ENCODE measurements at places on chromosomes 4 and X.

- DNase-seq: no peak
Measured at GRCh38 chr4:4247696-4248028, 361 bp downstream of the TMEM128 start.

DNA sequence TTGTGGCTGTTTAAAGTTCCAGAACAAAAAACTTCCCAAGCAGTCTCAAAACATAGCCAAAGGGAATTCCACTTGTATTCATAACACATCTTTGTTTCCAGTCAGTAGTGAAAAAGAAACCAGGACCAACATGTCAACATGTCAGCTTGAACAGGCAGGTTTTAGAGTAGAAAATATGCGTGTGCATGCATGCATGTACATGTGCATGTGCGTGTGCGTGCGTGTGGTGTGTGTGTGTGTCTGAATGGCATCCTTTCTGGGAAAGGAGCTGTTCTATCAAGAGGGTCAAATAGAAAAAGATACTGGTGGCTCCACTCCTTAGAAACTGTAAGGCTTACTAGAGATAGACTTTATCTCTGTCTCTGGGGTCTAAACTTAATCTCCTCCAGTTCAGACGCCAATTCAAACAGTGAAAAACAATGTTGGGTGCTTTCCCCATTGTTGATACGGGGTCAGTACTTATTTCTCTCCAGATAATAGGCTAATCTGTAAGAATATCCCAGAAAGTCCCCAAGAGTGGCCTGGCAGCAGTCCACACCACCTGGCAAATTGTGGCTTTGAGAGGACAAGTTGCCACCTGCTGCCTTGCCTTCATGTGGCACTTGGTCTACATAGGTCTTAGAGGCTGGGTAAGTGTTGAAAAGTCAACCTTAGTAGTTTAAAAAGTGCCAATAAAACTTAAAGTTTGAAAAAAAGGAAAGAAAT lies 110.4 kb downstream of the SCD5 start:
- no peak for DNase-seq

GRCh38 chr4:26104056-26104685 lies 190.2 kb downstream of the SMIM20 start:
- no peak for DNase-seq

GRCh38 chrX:20015422-20015821 lies 24.6 kb upstream of the BCLAF3 start:
- no peak for DNase-seq

GRCh38 chr4:148089624-148090023 lies 352.6 kb downstream of the NR3C2 start:
- DNase-seq: no peak

GRCh38 chr4:15544248-15544729 lies 74.6 kb downstream of the CC2D2A start:
- DNase-seq: no peak

DNA sequence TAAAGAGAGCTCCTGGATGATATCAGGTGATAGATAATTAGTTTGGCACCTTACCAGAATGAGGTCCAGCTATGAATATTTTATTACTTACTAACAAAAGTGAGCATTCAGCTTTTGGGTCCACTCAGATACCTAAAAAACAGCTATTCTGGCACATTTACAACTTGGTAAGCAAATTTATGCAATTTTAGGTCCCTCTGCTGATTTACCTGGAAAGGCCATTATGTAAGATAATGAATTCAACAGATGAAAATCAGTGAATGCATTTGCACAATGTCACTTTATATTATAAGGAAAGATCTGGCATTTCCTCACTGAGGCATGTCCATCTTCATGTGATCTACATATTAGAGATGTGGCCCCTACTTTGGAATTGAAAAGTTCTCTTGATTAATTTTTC lies 517.0 kb downstream of the SPRY1 start:
- DNase-seq: no peak

GRCh38 chrX:53718073-53718472 lies 31.6 kb upstream of the HUWE1 start:
- DNase-seq: no peak

GRCh38 chr4:149214301-149214700 lies 601.3 kb downstream of the IQCM start:
- DNase-seq: no peak

DNA sequence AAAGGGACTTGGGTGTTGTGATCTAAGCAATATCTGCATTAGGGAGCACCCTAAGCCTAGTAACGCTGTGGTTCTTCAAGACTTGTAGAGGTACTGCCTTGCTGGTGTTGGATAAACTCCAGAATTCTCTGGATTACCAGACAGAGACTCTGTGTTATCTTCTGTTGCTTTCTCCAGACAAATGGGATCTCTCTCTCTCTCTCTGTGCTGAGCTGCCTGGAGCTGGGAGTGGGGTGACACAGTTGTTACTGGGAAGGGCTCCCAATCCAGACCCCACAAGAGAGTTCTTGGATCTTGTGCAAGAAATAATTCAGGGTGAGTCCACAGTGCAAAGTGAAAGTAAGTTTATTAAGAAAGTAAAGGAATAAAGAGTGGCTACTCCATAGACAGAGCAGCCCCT lies 48.8 kb downstream of the MCUB start:
- DNase-seq: no peak

GRCh38 chr4:151671541-151672059 lies 89.2 kb downstream of the GATB start:
- no peak for DNase-seq

- DNase-seq: no peak
Measured at GRCh38 chrX:10325611-10326010, 168.8 kb downstream of the CLCN4 start.

GRCh38 chr4:78671903-78672815 lies 104.0 kb upstream of the BMP2K start:
- DNase-seq: no peak

- DNase-seq: no peak
Measured at GRCh38 chr4:83574247-83574646, 38.3 kb downstream of the GPAT3 start.

GRCh38 chr4:177728361-177729152 lies 286.3 kb upstream of the AGA start:
- peak; percentile 36 for DNase-seq

DNA sequence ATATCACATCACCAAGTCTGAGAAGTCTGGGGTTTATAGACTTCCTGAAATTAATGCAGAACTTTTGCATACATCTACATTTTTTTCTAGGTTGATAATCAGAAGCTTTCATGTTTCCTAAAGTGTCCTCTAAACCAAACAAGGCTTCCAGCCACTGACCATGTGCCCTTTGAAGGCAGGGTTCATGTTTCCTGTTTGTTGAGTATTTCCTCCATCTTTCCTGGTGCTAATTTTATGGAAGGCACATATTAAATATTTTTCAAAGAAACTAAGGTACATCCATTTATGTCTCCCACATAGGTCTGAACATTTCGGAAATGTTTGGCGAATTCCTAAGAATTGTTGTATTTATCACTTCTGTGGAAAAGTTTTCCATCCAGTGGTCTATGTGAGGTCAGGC lies 5.6 kb downstream of the GALNT7 start:
- DNase-seq: no peak

DNA sequence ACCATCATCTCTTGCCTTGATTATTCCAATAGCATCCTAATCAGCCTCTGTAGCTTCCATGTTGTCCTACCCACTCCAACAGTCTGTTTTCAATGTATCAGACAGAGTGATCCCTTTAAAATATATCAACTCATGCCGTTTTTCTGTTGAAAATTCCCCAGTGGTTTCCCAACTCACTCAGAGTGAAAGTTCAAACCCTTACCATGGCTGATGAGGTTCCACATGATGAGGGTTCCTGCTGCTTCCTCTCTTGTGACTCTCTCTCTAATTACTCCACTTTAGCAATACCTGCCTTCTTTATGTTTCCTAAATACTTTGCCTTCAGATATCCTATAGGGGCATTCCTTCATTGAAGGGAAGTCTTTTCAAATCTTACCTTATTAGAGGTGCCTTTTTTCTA lies 334.7 kb downstream of the PPP1R2C start:
- no peak for DNase-seq

DNA sequence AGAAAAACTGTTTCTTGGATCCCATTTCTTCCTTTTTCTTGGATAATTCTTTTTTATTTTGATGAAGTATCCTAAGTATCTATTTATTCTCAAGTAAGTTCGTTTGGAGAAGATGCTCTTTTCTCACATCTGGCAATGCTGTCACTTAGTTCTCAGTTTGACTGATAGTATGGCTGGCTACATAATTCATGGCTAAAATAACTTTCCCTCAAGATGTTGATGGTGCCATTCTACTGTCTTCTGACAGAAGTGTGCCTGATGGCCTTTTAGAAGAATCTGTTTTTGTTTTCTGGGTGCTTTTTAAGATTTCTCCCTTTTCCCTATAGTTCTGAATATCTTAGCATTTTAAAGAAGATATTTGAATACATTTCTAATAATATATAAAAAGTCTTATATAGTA lies 41.6 kb downstream of the EVC2 start:
- no peak for DNase-seq

DNA sequence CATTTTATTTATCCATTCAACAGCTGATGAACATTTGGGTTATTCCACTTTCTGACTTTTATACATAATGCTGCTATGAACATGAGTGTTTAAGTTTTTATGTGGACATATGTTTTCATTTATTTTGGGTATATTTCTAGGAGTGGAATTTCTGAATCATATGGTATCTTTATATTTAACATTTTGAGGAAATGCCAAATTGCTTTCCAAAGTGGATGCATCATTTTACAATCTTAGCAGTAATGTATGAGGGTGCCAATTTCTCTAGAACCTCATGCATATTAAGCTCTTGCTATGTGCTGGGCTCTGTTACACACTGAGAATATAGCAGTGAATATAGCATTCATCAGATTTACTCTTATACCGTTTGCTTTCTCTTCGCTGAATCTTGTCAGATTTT lies 983.7 kb downstream of the STIM2 start:
- no peak for DNase-seq

GRCh38 chr4:44740201-44740600 lies 13.8 kb upstream of the GNPDA2 start:
- no peak for DNase-seq

DNA sequence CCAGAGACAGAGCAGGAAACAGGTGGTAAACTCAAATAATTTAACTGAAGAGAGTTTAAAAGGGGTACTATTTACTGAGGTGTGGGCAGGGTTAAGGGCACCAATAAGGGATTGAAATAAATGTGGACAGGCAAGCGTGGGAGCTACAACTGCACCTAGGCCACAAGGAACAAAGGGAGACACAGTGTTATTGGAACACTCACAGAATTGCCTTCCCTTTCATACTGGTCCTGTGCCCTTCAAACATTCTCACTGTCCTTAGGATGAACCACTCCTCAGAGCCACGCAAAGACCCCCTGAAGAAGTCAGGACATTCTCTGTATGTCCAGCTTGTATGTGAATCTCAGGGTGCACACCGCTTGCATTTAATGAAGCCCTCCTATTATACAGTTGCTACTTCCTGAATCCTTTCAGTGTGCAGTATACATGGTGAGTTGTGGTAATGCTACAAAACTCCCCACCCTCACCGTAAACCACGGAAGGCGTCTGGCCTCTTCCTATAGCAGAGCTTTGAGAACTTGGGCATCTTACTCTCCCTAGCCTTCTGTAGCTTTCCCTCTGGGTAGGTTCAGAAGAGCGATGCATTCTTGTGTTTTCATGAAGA lies 9.6 kb upstream of the MRPL1 start:
- peak; percentile 39 for DNase-seq

DNA sequence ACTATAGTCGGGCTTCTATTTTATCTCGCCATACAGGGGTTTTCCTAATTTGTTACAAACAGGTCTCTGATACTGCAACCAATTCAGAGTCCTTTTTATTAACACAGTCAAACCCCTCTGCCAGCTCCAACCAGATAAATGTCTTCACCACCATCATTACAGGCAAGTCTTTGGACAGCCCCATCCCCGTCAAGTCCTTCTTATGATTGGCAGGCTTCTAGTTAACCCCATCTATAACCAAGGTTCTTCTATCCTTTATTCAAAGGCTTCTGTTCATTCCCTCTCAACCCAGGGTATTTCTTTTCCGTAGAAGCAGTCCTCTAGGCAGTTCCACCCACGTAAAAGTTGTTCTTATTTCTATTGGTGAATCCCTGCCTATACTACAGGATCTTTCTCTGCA lies 29.9 kb upstream of the FOXR2 start:
- DNase-seq: no peak

GRCh38 chr4:85595796-85596559 lies 121.0 kb downstream of the ARHGAP24 start:
- no peak for DNase-seq

DNA sequence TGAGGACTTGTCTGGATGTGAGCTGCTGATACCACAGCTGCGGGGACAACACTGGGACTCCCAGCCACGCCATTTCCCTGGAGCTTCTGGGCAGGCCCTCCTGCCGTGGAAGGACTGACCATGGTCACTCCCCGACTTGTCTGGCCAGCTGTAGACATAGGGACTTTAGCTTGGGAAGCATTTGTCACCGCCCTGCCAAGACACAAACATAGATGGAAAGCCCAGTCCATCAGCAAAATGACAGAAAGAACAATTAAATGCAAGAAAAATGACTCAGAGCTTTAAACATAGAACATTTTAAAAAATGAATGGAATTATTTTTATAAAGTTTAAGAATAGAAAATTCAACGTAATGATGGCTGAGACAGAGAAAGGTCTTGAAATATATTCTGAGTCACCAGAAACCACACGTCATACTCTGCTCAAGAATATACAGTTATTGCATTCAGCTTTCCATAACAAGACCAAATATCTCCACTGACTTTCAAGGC lies 107.6 kb upstream of the CBR4 start:
- no peak for DNase-seq

GRCh38 chr4:75881476-75881875 lies 20.8 kb downstream of the PPEF2 start:
- DNase-seq: no peak

DNA sequence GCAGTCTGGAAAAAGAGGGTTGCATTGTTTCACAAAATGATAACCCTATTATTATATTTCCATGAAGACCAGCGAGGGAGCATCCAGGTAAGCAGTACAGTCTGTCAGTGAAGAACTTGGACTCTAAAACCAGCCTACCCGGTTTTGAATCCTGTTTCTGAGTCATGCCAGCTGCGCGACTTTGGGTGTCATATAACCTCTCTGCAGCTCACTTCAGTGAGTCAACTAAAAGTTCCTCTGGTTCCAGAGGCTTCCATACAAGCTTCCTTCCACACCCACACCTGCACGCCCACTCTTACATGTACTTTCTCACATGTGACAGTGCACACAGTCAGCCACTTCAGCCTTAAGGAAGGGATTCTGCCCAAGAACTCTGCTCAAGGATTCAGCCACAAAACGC lies 49.8 kb upstream of the PRPS2 start:
- no peak for DNase-seq

DNA sequence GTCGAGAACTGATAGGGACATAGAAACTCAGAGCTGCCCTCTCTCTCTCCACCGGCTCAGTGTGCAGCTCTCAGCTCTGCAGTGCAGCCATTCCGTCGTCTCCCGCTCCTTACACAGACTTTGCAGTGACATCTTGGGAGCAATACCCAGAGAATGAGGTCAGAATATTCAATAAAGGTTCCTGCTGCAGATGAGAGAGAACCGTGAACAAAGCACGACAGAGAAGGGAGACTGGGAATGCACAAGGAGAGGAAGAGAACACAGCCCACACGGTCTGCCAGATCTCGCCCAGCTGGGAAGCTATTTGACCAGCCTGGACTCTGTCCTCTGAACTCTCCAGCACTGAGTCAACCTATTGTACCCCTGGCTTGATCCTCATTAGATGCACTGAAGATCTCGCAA lies 118.0 kb upstream of the PPARGC1A start:
- DNase-seq: no peak

Measured in mucosa of descending colon (tissue), 3 donors.